ENCODE measurements at places on chromosomes 3 and 15.

GRCh38 chr15:81865850-81866537 lies 179.8 kb downstream of the MEX3B start:
- no peak for DNase-seq

DNA sequence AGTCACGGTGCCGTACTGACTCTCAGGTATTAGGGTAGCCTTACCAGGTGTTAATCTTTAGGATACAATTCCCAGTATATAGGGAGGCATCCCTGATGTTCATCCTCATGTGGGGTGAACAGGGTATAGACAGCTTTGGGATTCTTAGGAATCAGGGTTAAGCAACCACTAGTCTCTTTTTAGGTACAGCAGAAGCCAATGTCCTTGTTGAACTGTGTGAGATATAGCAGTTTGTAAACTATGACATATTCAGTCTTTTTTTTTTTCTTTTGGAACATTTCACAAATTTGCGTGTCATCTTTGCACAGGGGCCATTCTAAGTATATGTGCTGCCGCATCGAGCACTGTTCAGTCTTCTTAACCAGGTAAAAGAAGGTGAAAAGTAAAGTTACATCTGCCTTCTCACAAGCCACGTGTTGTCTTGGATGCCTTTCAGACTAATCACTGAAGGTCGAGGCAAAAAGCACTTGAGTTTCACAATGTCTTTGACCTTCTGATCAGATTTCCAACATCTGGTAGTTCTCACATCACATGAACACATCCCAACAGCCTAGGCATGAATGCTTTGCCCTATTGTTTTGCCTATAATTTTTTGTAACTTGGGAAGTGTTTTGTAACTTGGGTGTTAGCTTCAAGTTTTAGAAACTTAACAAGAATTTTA lies 17.2 kb downstream of the TSEN2 start:
- DNase-seq, result no peak

DNA sequence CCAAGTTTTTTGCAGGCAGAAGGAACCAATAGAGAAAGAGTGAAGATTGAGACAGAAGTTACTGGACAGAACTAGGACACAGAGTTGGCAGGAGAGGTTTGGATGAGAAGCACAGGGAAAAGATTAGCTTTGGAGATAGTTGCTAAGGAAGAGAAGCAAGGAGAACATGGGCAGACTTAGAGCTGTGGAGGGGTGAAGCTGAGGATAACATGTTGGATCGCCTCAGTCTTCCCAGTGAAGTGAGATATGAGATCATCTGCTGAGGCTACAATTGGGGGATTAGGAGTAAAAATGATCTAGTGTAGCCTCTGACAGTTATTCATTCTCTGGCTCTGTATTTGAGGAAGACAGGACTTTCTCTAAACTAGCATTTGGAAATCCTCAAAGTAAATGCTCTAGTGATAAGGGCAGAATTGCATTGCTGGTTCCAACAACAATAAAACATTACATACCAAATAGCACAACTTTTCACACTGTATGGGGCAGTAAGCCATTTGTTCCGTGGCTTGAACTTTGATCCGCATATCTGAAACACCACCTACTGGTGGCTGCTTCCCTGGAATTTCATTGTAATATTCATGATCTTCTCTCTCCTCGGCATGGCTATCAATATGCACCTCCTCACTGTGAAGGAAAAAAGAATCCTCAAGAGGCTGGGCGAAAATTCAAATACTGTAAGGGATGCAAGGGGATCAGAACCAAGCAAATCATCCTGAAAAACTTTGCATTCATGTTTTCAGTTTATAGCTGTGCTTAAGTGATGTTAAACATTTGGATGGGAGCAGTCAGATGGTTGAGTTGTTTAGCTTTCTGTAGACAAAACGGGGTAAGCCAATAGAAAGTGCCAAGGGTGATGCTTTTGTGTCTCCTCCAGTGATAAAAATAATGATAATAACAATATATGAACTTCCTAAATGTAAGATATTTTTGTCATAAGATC lies 22.2 kb upstream of the EID1 start:
- DNase-seq, result no peak

DNA sequence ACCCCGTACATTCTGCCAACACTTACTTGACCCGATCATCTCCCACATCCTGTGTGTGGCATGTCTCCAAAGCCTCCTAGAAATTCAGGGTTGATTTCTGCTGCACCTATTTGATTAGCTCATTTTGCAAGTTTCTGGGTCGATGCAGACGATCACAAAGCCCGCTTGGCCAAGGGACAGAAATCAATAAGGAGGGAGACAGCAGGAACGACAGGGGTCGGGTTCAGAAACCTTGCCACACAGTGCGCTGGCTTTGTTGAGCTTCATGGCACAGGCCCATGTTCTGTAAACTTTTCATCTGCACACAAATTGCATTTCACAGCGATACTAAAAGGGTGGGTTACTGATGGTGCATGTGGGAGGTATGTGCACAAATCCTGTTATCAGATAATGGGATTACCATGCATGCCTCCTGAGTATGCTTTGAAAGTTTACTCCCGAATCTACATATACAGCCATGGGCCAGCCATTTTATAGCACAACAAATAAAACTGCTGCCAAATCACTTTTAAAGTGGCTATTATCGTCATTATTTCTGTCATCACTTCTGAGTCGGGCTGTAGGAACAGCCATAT lies 95.9 kb upstream of the ATP11B start:
- no peak for DNase-seq

GRCh38 chr3:58116161-58116955 lies 94.4 kb downstream of the DNASE1L3 start:
- DNase-seq, result no peak

DNA sequence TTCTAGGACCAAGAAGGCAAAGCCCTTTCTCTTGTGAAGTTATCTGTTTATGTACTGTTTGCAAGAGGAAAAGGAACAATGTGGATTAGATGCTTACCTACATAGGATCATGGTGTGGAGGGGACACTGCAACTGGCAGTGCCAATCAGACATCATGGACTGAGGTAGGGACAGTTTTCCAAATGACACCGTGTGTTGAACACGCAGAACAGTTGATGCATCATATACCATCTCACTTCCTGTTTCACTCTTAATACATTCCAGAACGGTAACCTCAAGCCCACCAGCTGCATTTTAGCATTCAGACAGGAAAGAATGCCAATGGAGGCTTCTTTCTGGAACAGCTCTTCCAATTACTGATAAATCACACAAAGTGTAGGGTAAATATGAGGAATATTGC lies 397.7 kb upstream of the LMCD1 start:
- DNase-seq, result no peak

- DNase-seq, result no peak
Observed at GRCh38 chr3:124267406-124267805, 275.5 kb upstream of the ROPN1 start.

DNA sequence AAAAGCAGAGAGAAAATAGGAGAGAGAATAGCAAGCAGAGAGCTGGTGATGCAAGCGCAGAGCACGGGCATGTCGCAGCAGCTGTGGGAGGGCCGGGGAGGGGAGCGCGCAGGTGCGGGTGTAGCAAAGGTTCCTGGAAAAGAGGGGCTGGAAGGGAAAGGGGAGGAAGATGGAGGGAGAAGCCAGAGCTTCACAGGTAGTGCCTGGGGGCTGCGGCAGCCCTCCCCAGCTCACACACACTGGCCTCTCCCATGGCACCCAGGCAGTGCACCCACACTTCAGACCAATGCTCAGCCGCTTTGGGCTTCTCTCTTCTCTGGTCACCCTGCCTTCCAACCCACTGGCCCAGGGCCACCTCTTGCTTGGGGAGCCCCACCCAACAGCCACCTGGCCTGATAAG lies 72.1 kb downstream of the ADAMTS7 start:
- no peak for DNase-seq

DNA sequence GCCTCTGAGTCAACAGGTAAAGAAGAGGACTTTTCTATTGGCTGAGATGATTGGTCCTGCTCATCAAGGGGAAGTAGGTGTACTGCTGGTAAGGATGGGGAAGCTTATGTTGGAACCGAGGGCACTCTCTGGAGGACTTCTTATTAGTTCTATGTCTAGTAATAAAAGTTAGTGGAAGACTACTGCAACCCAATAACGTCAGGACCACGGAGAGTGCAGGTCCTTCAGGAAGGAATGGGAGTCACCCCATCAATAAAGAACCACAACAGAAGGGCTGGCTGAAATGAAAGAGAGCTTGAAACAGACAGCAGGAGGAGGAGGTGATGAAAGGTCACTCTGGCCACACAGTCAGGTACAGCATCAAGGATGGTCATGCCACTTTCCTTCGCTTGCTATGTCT lies 68.8 kb upstream of the PRR23E start:
- DNase-seq, result no peak

DNA sequence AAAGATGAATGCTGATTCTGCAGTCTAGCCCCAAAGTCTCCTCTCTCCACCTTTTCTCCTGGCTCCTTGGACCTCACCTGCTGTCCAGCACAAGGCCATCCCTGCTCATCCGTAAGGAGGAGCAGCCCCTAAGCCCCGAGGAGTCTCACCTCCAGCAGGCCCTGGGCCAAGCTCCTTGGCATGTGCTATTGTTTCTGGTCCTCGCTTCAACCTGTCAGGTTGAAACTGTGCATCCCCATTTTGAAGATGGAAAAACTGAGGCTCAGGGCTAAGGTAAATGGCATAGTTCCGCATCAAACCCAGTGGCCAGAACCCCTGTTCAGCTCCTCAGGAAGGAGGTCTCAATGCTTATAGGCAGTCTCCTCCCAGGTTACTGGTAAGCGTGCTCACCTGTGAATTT lies 26.1 kb downstream of the CHDH start:
- no peak for DNase-seq

DNA sequence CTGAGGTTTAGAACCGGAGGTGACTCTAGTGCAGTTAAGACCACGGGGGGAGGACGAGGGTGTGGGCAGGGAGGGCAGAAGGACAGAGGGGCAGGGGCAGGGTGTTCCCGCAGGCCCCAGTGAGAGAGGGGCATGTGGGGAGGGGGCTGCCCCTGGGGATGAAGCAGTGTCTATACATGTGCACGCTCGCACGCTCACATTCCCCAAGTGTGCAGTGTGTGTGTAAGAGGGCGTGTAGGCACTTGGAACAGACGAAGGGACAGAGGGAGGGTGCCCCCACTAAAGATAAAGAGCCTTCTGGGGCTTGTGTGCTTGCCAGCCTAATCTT lies 69.5 kb upstream of the MEF2A start:
- no peak for DNase-seq

- DNase-seq, result peak; percentile 59
Observed at GRCh38 chr3:194204042-194204987, 68.4 kb downstream of the HES1 start.

- no peak for DNase-seq
Observed at GRCh38 chr15:45182996-45183395, 4.8 kb downstream of the SHF start.

GRCh38 chr15:27512281-27513001 lies 541.5 kb downstream of the GABRG3 start:
- DNase-seq, result no peak

GRCh38 chr3:172676196-172676922 lies 34.5 kb downstream of the NCEH1 start:
- DNase-seq, result no peak

- no peak for DNase-seq
Observed at GRCh38 chr3:46214751-46215352, 6.7 kb upstream of the CCR1 start.
